ENCODE measurements at places on chromosomes 2 and 18.

GRCh38 chr2:227908266-227909054 lies 37.0 kb downstream of the DAW1 start:
- DNase-seq, result no peak

DNA sequence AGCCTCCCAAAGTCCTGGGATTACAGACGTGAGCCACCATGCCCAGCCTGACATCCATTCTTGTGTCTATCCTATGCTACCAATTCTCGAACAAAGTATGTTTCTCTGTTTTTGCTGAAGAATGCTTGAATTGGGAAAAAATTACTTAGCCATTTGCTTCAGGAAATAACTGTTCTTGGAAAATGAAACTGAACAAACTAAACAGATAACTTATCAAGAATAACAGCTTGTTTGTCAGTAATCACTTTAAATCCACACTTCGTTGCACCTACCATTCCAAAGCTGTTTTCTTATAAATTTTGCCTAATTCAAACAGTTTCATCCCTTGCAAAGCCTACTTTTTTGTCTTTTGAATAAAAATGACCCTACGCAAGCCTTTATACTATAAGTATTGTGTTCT lies 672.9 kb downstream of the SUCLG1 start:
- DNase-seq, result no peak

DNA sequence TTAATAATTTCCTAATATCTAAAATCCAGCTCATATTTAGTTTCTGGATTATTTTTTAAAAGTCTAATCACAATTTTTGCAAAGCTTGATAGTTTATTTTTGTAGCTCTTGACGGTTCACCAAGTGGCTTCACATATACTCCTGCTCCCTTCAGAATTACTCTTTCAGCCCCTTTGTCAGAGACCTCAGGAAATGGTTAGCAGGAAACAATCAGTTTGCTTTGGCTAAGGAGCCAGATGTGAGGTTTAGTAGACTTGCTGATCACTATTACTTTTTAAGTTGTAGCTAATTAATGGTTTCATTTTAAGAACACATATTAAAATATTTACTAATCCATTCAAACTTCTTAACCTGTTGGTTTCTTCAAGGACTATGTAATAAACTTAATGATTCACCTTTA lies 2.3 kb downstream of the RBBP8 start:
- DNase-seq, result no peak

GRCh38 chr2:241415196-241415595 lies 59.1 kb downstream of the FARP2 start:
- no peak for DNase-seq

DNA sequence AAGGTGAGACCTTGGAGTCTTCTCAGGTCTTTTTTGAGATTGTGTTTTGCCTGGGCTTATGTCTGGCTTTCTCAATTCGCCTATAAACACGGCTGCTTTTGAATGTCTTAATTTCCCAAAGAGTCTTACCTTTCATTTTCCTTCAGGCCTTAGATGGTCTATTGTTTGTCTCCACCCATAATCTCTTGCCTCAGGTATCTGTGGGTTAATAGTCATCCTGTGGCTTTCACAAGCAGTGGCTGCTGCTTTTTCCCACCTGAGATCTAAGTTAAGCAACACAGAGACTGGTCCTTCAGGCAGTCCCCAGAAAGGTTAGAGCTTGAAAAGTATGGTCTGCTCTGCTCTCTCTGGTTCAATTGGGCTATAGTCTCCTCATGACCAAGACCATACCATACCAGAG lies 275.3 kb downstream of the INSIG2 start:
- no peak for DNase-seq

DNA sequence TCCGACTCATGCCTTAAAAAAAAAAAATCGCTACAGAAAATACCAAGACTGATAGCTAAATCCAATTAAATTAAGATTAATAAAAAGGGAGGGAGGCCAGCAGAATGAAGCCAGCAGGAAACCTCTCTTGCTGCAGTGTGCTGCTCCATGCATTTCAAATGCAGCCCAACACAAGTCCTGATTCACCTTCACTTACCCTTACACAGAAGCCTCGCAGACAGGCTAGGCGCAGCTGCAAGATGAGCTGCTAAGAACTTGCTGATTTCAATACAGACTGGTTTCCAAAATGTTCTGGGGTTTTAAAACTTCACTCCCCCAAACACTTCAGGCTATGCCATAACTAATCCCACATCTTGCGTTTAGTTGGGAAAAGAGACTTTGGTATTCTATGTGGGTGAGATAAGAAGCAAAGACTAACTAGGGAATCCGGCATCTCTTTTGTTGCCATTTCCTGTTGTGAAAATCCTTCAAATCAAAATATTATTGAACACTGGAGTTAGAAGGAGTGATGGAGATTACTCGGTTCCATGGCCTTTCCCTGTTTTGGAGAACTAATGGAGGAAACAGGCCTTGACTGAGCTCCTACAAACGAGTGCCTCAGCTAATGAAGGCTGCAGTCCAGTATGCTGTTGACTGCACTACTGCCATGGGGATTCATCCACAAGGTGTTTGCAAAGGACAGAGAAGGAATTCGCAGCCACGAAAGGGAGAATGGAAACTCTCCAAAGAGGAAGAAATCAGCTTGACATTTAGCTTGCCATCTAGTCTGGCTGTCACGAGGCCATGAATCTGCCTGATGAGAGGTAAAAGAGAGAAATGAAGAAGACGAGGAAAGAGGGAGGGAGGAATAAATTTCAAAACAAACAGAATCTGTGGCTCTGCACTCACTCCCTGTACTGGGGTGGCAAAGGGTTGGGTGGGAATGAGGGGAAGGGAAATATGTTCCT lies 67.3 kb downstream of the CLHC1 start:
- no peak for DNase-seq

- peak; percentile 86 for DNase-seq
These were observed 12.4 kb downstream of the HS6ST1 start for GRCh38 chr2:128306081-128306930.

DNA sequence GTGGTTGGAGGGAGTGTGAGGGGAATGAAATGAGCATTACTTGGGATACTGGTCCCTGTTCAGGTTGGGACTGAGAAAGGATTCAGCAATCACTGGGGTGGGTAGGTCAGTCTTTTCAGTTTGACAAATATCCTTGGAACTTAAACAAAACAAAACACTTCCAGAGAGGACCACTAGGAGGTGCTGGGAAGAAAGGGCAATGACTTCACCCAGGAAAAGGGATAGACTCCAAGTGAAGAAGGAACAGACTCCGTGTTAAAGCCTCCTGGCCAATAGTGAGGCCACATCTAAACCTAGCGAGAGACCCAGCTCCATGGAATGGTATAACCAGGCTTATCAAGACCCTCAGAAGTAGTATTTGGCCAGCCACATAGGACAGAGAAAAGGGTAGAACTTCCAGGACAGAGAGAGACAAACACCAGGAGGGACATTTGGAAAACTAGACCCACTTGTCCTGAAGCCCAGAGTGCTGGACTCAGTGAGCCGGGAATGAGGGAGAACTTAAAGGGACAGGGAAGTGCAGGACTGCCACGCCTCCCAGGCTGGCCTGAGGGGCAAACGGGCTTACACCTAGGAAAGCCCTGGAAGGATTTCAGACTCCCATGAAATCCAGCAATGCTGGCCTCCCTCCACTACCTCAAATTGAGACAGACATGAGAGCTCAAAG lies 19.6 kb upstream of the KCNG3 start:
- DNase-seq, result no peak

- no peak for DNase-seq
These were observed 347.5 kb downstream of the DPP10 start for GRCh38 chr2:114789989-114790388.

DNA sequence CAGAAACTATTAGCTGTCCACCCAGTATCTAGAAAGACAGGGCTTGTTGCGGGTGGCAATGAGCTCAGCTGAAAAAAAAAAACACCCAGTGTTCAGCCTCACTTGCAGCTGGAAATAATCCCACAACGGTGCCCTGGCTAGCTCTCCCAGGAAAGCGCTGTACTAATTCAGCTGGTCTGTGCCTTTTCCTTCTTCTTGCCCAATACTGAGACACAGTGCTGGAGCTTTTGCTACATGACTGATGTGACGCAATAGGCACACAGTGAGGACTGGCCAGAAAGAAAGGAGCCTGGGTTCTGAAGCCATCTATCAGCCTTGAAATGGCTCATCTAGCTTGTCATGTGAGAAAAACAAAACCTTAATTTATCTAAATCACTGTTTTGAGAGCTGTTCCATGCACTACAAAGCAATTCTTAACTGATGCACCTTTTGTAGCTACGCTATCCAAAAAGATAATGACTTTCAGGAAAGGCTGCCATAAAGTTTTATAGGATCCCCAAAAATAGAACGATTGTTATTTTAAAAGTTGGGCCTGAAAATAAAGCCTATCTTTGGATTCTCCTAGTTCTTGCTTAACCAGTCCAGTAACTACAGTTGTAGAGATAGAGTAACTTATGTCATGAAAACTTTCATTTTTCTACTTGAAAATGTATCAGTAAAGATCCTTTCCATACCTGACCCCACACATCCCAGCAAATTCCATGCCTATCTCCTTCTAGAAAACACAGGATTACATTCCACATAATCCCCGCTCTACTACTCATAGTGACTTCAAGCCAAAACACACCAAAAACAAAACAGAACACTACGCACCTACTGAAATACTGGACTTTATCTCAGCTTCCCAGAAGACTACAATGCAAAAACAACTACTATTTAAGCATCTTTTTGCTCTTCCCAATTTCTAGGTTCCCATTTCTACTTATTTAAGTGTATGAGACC lies 15.9 kb downstream of the KIDINS220 start:
- DNase-seq, result no peak

DNA sequence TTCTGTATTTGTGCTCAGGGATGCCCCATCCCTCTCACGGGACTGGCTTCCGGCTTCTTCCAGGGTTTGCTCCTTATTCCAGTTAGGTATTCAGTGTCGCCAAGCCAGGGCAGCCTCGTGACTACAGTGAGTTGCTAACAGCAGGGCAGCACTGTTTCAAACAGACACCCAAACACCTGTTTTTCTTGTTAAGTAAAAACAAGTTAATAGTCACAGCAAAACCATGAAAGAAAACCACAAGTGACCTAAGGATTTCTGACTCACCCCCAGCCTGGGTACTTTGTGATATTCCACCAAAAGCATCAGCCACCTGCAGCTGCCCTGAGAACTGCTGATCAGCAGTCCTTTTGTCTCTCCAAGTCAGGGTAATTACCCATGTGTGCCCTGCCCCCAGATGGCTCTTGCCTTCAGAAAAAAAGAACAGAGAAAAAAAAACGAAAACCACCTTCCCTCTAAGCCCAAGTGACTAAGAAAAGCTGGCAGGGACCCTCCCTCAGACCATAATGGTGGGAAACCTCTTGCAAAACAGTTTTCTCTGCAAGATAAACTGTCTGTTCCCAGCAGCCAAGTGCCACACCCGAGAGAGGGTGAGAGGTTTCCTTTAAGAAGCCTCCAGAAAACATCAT lies 178.2 kb downstream of the ANAPC1 start:
- no peak for DNase-seq

GRCh38 chr2:126907671-126908070 lies 9.0 kb downstream of the TEX51 start:
- no peak for DNase-seq

DNA sequence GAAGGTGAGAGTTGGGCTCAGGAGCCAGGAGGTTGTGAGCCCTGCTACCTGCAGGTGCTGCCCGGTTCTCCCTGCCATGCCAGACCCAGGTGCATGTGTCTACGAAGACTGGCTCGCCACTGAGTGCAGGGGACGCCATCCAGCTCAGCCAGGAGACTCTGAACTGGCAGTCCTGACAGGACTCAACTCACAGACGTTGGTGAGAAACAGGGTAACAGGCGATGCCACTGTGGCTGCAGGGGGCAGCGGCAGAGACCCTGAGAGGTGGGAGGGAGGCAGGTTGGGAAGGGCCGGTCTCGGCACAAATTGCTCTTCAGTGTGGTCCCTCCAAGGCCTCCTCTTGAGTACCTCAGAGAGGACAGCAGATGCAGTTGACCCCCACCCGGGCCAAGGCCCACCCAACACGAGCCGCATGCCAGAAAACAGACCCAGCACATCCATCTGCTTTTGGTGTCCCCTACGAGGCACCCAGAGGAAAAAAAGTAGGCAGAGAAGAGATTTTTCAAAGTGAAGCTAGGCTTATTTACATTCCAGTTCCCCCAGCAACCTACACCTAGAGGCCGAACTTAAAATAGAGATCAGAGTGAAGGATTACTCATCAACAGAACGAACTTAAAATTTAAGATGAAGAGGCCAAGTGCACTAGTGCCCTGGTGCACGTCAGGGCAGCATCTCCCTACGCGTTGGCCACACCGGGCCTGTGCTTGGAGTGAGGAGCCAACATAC lies 184.8 kb downstream of the SEPTIN10 start:
- DNase-seq, result no peak

- DNase-seq, result no peak
These were observed 74.8 kb downstream of the RBMS1 start for GRCh38 chr2:160418853-160419252.

GRCh38 chr2:109067631-109068125 lies 61.3 kb upstream of the SH3RF3 start:
- DNase-seq, result no peak

DNA sequence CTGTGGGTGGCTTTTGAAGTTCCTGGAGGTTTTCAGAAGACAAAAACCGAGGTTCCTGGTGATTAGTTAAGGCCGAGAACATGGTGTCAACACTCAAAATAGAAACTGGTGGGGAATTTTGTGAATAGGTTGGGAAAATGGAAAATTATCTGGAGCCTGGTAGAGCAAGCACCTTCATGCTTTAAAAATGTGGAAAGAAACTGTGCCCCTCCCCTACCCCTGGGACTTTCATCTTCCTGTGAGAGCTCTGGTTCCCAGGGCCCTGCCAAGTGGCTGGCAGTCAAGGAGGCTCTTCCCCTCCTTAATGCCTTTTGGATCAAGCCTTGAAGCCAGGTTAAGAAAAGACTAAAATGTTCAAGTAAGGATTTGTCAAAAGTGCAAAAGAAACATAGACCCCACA lies 1.9 kb upstream of the CRACDL start:
- no peak for DNase-seq

Data from left forelimb (tissue), 1 donor.